Nephron progenitor cell (in vitro differentiated cells): ENCODE measurements at places on chromosomes 4 and X.

DNA sequence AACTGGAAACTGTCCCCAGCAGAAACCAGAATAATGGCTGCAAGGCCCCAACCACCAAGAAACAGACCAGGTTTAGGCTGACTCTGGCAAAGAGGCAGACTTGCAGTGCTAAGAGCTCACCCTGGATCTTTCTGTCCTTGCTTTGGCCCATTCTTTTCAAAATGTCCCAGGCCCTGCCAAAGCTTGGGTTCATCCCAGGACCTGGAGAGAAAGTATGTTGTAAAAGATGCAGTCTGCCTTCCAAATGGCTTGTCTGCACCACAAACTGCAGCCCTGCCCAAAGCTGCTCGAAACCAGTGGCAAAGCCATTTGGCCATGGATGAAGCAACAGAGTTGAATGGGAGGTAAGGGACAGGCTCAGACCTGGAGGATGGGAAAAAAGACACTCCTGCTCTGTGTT lies 38.0 kb upstream of the LNX1 start:
- DNase-seq = no peak

DNA sequence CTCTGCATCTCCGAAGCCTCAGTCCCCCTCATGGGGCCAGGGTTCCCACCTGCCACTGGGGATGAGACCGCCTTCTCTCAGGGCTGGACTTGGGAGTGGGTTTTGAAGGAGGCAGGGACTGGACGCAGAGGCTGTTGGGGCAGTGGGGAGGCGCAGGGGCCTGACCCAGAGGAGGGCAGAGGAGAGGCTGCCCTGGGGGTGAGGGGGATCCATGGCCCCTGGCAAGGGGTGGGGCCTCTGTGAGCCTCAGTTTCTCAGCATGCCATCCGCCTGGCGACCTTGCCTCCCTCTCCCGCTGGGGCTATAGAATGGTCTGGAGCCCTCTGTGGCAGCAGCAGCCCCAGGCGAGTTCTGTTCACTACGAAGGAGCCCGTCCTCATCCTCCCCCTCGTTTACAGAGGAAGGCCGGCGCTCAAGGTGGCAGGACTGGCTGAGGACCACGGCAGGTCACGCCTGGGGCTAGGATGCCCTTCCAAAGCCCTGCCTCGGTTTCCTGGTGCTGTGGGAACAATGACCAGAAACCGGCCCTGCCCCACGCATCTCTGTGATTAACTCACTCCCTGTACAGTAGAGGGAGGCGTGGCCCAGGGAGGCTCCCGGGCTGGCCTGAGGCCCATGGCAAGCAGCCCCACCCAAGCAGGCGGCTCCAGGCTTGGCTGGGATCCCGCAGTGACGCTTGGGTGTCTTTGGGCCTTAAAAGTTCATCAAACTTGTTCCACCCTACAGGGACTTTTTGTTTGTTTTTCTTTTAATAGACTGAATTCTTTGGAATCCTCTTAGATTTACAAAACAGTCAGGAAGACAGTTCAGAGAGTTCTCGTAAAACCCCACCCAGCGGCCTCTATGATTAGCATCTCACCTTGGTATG lies 16.0 kb upstream of the SH3TC1 start:
- DNase-seq = no peak

DNA sequence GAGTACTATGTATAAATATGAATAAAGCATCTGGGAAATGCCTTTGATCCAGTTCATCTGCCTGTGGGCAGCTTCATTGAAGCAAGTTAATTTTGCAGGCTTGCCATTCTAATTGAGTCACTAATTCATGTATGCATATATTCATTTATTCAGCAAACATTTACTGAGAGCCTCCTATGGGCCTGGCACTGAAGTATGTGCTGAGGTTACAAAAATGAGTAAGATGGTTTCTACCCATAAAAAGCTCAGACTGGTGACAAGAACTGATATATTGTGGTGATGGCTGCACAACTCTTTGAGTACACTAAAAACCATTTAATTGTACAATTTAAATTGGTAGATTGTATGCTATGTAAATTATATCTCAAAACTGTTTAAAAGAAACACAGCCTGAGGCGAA lies 1.1 kb upstream of the MRPL1 start:
- DNase-seq = no peak

DNA sequence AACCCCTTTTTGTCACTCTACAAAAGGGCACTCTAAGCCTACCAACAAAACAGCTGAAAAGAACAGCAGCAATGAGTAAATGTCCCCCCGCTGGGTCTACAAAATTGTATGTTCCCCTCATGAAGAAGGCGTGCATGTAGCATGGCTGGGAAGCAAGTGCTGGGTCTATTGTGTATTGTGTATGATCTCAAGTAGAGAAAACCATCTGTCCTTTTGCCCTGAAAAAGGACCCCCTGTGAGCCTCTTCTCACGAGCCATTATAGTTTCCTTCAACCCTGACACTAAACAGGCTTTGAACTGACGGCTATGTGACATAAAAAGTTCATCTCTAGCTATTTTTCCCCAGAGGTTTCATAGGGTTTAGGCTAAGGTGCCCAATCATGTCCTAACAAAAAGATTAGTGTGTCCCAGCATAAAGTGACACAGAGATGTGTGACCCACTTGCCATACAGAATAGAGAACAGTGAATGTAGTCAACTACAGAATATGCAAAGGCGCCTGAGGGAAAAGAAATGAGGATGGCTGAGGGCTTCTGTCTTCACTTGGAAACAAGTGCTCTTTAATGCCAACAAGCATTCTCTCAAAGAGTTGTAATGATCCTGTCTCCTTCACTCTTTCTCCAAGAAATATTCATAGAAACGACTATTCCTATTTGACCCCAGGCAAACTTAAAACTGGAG lies 27.3 kb downstream of the COL25A1 start:
- no peak for DNase-seq
